Omental fat pad (tissue), 4 donors: ENCODE measurements at places on chromosomes 13 and 19. TPM values are rescaled to one million over a fixed set of nuclear protein-coding genes. Genes with fewer than 3 reads are reported as not detected.

Gene CNN1
- 19.1 TPM for total RNA-seq

Gene CEACAM21
- 1.9 TPM for total RNA-seq

Gene NRTN
- total RNA-seq, result not detected

Gene VSTM1
- total RNA-seq, result not detected

Gene GSX1
- not detected for total RNA-seq

Gene LRRC25
- total RNA-seq, result 11.8 TPM

Gene RASAL3
- 6.9 TPM for total RNA-seq

Gene DHDH
- not detected for total RNA-seq

Gene ZNF471
- total RNA-seq, result 5.0 TPM

Gene PDX1
- total RNA-seq, result not detected

Gene EXOC3L2
- total RNA-seq, result 3.3 TPM

Gene PCDH8
- total RNA-seq, result not detected

Gene ADGRE2
- total RNA-seq, result 35.2 TPM

Gene CD209
- 13.5 TPM for total RNA-seq

Gene BABAM1
- 60.7 TPM for total RNA-seq

Gene LAIR1
- total RNA-seq, result 82.5 TPM

Gene MIR17HG
- 5.1 TPM for total RNA-seq

Gene FBXW9
- 5.4 TPM for total RNA-seq

Gene RBM42
- 35.0 TPM for total RNA-seq

Gene FGF21
- not detected for total RNA-seq

Gene ZNF85
- 2.1 TPM for total RNA-seq

Gene CCDC194
- not detected for total RNA-seq

Gene HRC
- 0.74 TPM for total RNA-seq

Gene AZU1
- total RNA-seq, result not detected

Gene JSRP1
- not detected for total RNA-seq

Gene RTBDN
- not detected for total RNA-seq

Gene CCDC8
- 6.8 TPM for total RNA-seq

Gene METTL21C
- total RNA-seq, result not detected

Gene RDH8
- not detected for total RNA-seq

Gene LRRC8E
- 6.5 TPM for total RNA-seq

Gene BEST2
- total RNA-seq, result not detected

Gene USHBP1
- total RNA-seq, result 7.8 TPM

Gene ZNF559
- 7.8 TPM for total RNA-seq

Gene CERS4
- total RNA-seq, result 18.4 TPM

Gene PSG3
- not detected for total RNA-seq

Gene C19orf33
- 61.5 TPM for total RNA-seq

Gene CEBPA
- total RNA-seq, result 176 TPM

Gene POSTN
- total RNA-seq, result 27.0 TPM

Gene AMER2
- total RNA-seq, result not detected

Gene FGF22
- total RNA-seq, result 0.38 TPM

Gene PSG2
- total RNA-seq, result not detected

Gene HCN2
- 0.56 TPM for total RNA-seq

Gene ERF
- 52.8 TPM for total RNA-seq
